ENCODE measurements at places on chromosomes 1 and 21.

DNA sequence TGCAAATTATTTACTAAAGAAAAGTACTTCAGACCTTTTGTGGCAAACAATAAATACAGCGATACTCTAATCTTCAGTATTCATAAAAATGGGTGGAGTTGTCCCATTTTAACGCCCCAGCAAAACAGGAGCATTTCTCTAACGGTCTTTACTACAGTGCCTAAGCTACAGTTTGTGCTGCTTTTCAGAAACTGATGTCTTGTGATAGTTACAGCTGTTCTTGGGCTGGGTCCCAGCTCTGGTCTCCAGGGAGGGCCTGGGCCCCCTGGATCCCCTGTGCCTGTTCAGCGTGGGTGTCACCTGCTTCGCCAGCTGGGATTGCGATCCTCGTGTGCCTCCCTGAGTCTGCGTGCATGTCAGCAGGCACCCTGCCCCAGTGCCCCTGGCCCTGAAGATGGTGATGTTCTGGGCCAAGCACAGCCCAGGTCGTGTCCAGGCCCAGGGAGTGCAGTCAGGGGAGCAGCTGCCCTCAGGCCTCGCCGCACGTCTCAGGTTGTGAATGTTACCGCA is 64.0 kb upstream of the DIP2A start:
- no peak for DNase-seq

GRCh38 chr1:30120245-30121000 is 603.0 kb downstream of the MATN1 start:
- no peak for DNase-seq

DNA sequence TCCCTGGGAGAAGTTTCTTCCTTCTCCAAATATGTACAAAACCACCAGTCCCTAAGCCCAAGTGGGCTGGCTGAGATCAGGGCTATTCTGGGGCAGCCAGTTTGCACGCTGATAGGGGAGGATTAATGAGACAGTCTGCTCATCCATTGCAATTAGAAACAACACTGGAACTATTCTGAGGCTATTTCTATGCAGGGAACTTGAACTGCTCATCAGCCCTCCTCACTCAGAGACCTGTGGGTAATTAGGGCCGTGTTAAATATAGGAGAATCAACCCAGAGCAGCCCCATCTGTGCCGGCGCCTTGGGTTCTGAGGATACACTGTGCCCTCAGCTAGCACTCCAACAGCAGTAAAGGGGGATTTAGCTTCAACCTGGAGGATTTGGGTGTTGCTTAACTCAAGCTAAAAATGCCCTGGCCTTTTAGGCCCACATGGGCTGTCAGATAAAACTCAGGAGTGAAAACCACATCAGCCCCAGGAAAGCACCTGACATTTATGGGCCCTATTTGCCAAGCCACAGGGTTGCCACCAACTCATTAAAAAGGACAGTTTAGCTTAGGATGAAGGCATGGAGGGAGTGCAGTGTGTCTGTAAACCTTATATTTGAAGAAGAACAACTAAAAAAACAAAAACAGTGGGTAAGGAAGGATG is 53.9 kb downstream of the DUSP10 start:
- no peak for DNase-seq

DNA sequence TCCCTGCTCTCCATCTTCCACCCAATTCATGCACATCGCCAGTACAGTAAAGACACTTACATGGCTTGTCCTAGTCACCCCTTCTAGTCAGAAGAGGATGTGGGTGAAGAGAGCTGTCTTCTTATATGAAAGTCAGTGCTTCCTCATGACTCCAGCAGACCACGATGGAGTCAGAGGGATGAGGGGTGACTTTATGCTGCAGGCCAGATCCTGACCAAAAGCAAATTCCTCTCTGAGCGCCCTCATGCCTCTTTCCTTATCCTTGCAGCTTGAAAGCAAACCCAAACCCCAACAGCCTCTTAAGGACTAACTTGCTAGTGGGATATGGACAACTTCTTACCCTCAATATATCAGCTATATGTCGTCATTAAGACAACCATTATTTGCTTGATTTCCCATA is 348.2 kb upstream of the DUSP10 start:
- DNase-seq: no peak

DNA sequence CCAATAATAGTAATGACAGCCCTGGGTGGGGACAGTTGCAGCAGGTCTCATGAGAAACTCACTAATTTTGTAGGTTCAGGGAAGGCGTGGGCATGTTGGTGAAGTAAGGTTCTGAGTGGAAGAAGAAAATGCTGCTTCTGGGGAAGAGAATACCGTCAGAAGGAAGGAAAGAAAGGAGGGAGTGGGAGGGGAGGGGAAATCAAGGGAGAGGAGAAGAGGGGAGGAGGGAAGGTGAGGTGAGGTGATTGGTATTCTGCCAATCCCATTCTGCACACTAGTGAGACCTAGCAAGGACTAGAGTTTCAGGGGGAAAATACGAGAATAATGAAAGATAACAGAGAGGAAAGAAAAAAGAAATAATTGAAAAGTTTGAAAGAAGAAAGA is 32.4 kb upstream of the MGST3 start:
- DNase-seq: no peak

- DNase-seq: peak; percentile 56
Observed at GRCh38 chr1:160097911-160098851, at the start of gene IGSF8. TSS of gene IGSF8 (minus strand) at chr1:160098619. CDS start at chr1:160098472, 147 bp downstream.

GRCh38 chr1:201880928-201881571 is 7.6 kb upstream of the SHISA4 start:
- no peak for DNase-seq

- DNase-seq: no peak
Observed at GRCh38 chr1:5722635-5723164, 269.5 kb downstream of the NPHP4 start.

DNA sequence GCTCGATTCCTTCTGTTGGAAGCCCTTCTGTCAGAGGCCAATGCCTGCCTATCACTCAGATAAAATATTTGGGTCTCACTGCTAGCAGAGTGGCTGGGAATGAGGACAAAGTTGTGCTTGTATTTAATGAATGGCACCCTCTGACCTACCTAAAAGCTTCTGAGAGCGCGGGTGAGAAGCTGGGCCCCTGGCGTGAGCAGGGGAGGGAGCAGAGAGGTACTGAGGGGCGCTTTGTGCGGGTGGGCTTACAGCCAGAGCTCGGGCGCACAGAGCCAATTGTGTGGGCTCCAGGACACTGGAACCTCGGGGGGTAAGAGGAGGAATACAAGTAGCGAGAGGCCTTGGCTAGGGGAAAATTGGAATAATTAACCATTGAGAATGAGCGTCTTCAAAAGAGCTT is 32.3 kb downstream of the PCAT6 start:
- no peak for DNase-seq

DNA sequence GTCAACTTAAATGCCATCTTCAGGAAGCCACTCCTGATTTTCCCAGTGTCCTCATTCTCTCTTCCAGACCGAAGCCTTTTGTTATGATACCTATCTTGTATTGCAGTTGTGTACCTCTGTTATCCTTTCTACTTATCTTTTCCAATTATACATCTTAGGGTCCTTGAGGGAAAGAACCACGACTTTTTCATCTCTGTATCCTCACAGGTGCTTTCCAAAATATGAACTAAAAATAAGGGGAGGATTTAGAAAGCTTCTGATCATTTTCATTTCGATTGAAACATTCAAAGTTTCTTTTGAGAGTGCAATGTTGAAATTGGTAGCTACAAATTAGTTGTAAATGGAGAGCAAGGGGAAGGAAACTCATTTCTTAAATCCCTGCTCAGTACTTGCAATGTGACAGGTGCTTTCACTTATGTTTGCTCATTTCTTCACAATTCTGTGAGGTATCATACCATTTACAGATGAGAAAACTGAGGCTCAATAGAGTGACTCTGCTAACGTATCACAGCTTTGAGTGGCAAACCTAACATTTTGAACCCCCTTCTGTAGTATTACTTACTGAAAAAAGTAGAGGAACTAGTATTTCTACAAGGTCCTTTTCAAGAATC is 24.2 kb downstream of the SLC19A2 start:
- no peak for DNase-seq

GRCh38 chr1:150516050-150516591 is 569 bp downstream of the FALEC start:
- DNase-seq: no peak

- no peak for DNase-seq
Observed at GRCh38 chr1:23593042-23593521, 33.8 kb upstream of the ID3 start.

GRCh38 chr1:197903196-197903514 is 725 bp downstream of the C1orf53 start:
- DNase-seq: no peak

GRCh38 chr1:218380125-218380977 is 35.2 kb downstream of the TGFB2 start:
- peak; percentile 78 for DNase-seq

DNA sequence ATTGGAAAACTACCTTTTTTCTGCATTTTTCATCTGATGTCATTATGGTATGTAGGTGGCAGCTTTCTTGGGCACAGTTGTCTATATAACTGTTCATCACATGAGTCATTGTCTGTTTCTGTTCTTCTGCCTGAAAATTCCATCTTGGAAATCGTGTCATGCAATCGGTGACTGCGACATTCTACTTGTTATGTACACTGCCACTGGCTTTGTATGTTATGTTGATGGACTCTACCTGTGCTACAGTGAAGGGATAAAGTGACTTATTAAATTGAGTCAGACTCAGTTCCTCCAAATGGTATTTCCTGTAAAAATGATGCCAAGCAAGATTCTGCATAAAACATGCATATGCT is 8.6 kb downstream of the SMAP2 start:
- no peak for DNase-seq

All from LNCaP clone FGC (cell line).